ENCODE measurements at places on chromosomes 5 and 9. TPM values are rescaled to one million over a fixed set of nuclear protein-coding genes. Genes with fewer than 3 reads are reported as not detected.

PRDM9 gene
- total RNA-seq = not detected

PCDHGA11 gene
- total RNA-seq = 7.4 TPM

IL31RA gene
- not detected for total RNA-seq

BTNL9 gene
- total RNA-seq = 0.21 TPM

PCDHB7 gene
- 0.96 TPM for total RNA-seq

RECK gene
- 4.0 TPM for total RNA-seq

LHX2 gene
- not detected for total RNA-seq

SLCO4C1 gene
- total RNA-seq = 1.5 TPM

VCAN gene
- 175 TPM for total RNA-seq

TMOD1 gene
- 0.08 TPM for total RNA-seq

DMRTA1 gene
- 1.1 TPM for total RNA-seq

CDC37L1 gene
- total RNA-seq = 15.9 TPM

SEMA6A gene
- total RNA-seq = 6.3 TPM

AP3B1 gene
- 30.6 TPM for total RNA-seq

LCN9 gene
- not detected for total RNA-seq

ELOVL7 gene
- total RNA-seq = 31.6 TPM

DPP7 gene
- total RNA-seq = 137 TPM

SLC6A7 gene
- total RNA-seq = not detected

PTGDS gene
- 3.8 TPM for total RNA-seq

SLC6A3 gene
- total RNA-seq = not detected

SV2C gene
- 0.04 TPM for total RNA-seq

NHP2 gene
- total RNA-seq = 454 TPM

PCDH12 gene
- not detected for total RNA-seq

ESM1 gene
- 3.8 TPM for total RNA-seq

C9orf153 gene
- not detected for total RNA-seq

CERT1 gene
- 17.3 TPM for total RNA-seq

CFAP157 gene
- not detected for total RNA-seq

GMCL2 gene
- total RNA-seq = not detected

KLHL3 gene
- total RNA-seq = 1.6 TPM

LCNL1 gene
- not detected for total RNA-seq

LPAR1 gene
- 4.6 TPM for total RNA-seq

PHF24 gene
- total RNA-seq = 0.58 TPM

GZMA gene
- not detected for total RNA-seq

Measured in kidney epithelial cell (primary cell).